Adipose tissue (tissue), 3 donors: ENCODE measurements at places on chromosomes 16 and 17. TPM values are rescaled to one million over a fixed set of nuclear protein-coding genes. Genes with fewer than 3 reads are reported as not detected.

NDUFAB1 gene
- polyA plus RNA-seq = 116 TPM

KCNG4 gene
- not detected for polyA plus RNA-seq

CRHR1 gene
- polyA plus RNA-seq = 0.67 TPM

CORO6 gene
- polyA plus RNA-seq = 13.6 TPM

SLFN14 gene
- 0.11 TPM for polyA plus RNA-seq

TP53TG3F gene
- not detected for polyA plus RNA-seq

CCDC200 gene
- not detected for polyA plus RNA-seq

CCDC40 gene
- 2.1 TPM for polyA plus RNA-seq

RNF222 gene
- polyA plus RNA-seq = 0.03 TPM
